Kidney tubule cell (primary cell): ENCODE measurements at places on chromosomes 5 and 9.

DNA sequence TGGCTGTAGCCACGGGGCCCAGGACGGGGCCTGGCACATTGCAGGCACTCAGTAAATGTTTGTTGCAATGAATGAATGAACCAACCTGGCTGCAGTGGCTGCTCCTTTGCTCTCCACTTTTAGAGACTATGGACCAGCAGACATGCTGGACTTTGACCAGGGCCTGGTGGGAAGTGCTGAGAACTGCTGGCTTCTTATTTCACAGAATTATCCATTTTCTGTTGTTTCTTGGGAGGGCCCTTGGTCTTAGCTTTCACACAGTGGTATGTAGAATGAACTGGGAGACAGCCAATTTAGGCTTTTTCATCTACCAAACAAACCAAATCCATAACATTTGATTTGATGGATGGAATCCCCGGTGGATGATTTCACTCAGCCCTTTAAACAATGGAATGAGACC, 78.0 kb upstream of the LHFPL2 start:
- DNase-seq: no peak

DNA sequence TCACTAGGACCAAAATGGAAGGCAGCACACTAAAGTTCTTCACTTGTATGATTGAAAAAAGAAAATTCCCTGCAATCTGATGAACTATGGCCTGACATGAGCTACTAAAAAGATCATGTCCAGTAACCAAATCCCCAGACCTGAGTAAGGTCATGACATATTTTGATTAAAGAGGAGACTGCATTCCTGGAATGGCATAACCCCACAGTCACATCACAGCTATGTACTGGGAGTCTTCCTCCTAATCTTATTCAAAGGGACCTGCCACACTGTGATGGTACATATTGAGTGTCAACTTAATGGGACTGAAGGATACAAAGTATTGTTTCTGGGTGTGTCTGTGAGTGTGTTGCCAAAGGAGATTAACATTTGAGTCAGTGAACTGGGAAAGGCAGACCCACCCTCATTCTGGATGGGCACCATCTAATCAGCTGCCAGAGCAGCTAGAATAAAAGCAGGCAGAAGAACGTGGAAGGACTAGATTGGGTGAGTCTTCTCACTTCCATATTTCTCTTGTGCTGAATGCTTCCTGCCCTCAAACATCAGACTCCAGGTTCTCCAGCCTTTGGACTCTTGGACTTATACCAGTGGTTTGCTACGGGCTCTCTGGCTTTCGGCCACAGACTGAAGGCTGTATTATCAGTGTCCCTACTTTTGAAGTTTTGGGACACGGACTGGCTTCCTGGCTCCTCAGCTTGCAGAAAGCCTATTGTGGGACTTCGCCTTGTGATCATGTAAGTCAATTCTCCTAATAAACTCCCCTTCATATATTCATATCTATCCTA, 345.0 kb downstream of the TMEM38B start:
- DNase-seq: peak; percentile 9

DNA sequence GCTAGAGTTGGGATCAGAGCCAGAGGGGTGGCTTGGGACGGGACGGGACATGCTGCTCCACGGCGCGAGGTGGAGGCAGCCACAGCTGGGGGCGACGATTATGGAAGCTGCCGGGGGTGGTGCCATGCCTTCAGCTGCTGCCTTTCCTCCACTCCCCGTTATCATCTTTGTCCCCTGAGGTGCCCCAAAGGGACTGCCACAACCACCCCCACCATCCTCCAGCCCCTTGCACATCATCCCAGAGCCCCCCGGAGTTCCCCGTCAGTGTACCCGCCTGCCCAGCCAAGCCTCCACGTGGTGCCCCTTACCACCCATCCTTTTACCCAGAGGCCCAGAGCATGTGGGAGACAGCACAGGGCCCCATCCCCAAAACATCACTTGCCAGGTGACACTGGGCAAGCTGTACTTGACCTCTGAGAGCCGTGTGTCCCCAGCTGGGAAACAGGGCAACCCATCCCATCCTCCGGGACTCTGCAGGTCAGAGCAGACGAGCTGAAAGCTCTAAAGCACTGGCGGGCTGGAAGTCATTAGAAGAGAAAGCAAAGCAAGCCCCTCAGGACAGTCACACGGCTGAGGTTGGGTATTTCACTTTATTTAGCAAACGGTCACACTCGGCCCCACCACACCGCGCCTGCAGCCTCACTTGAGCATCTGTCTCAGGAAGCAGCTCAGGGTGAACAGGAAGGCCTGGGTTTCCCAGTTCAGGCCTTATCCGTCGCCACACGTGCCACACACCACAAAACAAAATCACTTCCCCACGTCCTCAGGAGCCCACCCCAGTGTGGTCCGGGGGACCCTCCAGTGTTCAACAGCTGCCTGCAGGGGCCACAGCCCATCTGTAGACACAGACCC, 19.5 kb upstream of the MXD3 start:
- DNase-seq: no peak

- no peak for DNase-seq
Observed at GRCh38 chr9:2231829-2232228, 216.7 kb downstream of the SMARCA2 start.

- DNase-seq: no peak
Observed at GRCh38 chr9:20805766-20806165, 121.7 kb downstream of the FOCAD start.

- DNase-seq: no peak
Observed at GRCh38 chr5:1294835-1295649, at the start of gene TERT. TERT (minus strand) TSS chr5:1295068; CDS start chr5:1294989, 79 bp downstream.

DNA sequence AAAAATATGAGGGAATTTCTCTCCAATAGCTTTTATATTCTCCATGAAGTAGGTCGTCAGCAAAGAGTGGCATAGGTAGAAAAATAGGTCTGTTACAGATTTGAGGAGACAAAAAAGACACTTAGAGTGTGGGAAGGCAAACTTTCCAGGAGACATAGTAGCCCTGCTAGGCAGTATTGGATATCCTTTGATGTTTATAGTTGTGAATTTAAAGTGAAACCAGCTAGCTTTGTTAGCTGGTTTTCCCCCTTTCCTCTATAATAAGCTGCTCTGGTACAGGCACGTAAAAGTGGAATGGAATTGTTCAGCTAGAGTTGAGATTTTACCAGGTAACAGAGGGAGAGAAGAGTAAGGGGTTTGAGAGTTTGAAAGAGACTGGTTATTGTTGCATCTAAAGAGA, 17.1 kb upstream of the APC start:
- DNase-seq: no peak

DNA sequence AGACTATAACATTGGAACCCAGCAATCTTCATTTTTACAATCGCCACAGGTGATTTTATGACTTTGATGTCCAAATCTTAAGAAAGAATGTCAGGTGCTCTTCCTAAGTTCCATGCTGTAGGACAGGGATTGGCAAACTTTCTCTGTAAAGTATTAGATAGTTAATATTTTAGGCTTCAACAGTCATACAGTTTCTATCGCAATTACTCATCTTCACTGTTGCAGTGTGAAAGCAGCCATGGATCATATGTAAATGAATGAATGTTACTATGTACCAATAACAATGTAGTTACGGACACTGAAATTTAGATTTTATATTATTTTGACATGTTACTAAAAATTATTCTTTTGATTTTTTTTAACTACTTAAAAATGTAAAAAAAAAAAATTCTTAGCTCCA, 169.7 kb downstream of the DTWD2 start:
- DNase-seq: no peak

GRCh38 chr9:95103871-95104580, 213.5 kb downstream of the FANCC start:
- DNase-seq: no peak

GRCh38 chr5:76358-77169, 15.4 kb upstream of the PLEKHG4B start:
- no peak for DNase-seq

- no peak for DNase-seq
Observed at GRCh38 chr9:69623276-69623675, 48.9 kb downstream of the APBA1 start.

DNA sequence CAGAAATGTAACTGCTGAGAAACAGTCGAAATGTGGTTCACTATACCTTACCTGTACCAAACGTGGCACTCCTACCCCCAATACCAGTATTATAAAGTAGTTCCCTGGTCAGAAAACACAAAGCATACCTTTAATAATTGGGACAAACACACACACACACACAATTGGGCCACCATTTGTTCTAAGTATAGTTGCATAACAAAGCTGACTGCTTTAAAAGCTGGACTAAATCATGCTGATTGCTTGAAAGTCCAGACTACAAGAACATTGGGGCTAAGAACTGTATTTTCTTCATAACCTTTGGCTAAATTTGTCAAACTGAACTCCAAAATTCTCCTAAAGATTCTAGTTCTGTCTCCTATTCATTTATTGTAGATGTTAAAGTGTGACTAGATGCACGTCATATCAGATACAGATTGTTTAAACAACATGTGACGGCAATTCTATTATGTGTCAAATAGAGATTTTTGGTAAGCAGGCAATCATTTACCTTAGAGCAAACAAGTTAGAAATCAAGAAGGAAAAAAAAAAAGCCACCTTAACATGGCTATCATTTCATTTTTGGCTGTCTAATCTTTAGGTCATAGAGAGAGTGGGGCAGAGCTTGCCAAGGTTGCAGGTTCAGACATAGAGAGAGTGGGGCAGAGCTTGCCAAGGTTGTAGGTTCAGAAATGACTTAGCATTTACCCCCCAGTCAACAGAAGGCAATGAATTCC, 265.1 kb downstream of the ARL15 start:
- DNase-seq: no peak

GRCh38 chr5:37532976-37533740, 154.0 kb downstream of the WDR70 start:
- no peak for DNase-seq

DNA sequence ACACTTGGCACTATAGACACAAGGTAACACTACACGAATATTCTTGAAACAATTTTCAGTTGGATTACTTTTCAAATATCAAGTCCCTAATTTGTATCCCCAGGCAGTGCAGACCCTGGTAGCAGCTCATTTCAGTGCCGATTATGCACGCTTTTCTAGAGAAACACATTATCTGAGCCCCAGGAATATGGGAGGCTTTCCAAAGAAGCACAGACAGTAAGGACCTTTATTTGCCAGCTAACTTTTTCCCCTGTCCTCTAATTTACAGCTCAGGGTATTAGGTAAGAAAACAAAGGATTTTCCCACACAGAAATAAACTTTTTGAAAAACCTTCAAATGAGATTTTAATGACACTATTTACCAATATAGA, 852.3 kb upstream of the DMAC1 start:
- no peak for DNase-seq

- no peak for DNase-seq
Observed at GRCh38 chr5:179436321-179437122, 91.3 kb upstream of the ADAMTS2 start.

DNA sequence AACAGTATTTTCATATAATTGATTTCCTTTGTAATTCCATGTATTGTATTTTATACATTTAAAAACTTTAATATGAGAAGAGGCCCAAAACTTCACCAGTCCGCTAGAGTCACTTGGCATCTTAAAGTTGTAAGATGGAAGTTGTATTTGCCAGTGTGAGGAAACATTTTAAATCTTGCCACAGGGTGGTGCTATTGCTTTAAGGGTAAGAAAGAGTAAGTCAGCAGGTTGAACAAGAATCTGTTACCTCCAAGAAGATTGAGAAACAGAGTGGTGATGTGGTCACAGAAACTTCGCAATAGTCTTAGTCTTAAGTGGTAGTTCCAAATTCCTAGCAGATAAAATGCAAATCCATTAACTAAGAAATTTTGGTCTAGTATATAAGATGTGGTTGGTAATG, 39.8 kb upstream of the RANBP6 start:
- peak; percentile 91 for DNase-seq

- DNase-seq: no peak
Observed at GRCh38 chr5:132662004-132662401, 4.0 kb downstream of the IL13 start.

DNA sequence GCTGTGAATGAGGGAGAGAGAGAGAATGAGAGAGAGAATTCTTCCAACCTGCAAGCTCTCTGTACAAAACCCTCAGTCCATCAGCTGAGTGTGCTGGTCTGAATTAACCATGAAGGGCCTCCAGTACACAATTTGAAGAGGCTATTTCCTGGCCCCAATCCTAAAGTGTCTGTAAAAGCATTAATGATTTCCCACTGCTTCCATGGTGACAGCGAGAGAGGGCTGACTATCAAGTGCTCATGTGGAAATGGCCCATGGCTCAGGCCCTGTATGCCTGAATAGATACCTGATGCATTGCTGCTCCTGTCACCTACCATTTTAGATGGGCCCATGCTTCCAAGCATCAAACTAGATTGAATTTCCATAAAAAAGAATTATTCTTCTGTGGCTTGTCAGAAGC, 592.4 kb downstream of the KIF4B start:
- DNase-seq: no peak

- no peak for DNase-seq
Observed at GRCh38 chr9:106738109-106738508, 124.9 kb upstream of the ZNF462 start.
